Gastrocnemius medialis (tissue), 4 donors: ENCODE measurements at places on chromosomes 1 and 21.

GRCh38 chr1:172980456-172980855 is 70.3 kb downstream of the TNFSF18 start:
- no peak for DNase-seq

DNA sequence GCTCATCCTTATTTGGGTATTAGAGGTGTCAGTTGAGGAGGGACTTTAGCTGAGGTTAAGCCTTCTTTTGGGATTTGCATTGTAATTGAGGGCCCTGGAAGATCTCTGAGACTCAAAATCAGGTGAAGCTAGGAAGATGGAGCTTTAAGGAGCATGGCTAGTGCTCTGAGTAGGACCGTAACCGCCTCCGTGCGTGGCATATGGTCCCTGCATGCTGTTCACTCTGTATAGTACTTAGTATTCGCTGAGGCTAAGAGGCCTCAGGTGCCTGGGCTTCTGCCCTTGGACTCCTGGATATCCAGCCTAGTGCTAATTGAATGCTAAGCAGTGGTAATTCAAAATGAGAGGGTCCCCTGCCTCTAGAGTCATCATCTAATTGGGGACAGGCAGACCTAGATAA is 22.5 kb downstream of the NSUN4 start:
- no peak for DNase-seq

DNA sequence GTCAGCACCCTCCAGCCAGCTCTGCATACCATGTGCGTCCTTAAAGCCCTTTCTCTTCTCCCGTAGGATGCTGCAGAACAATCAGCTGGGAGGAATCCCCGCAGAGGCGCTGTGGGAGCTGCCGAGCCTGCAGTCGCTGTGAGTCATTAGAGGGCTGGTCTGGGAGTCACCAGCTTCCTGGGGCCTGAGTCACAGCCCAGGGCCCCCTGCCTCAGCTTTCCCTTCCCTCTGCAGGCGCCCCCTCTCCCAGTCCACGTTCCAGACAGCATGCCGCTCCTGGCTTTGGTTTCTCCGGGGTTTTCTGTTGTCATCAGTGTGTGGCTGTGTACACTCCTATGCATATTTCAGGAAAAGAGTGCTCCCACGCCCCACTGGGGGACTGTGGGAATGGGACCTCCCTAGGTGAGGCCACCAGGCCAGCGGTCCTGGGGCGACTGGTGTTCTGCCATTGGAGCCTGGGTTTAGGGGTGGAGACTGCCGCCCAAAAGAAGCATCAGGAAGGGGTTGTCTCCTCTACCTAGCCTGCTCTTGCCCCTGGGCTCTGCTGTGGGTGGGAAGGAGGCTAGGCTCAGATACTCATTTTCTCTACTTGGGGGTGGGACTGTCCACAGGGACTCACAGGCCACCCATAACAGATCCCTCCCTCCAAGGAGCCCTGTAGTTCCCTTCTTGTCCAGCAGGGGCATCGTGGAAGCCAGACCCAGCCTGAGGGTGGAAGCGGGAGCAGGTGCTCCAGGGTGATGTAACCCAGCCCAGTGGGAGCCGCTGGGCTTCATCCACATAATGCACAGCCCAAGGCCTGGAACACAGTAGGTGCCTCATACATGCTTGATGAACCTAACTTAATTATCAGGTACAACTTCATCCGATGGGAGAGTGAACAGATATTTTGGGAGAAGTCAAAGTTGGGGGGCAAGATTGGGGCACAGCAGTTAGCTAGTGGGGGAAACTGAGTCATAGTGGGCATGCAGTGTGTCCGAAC is 42.5 kb downstream of the LGR6 start:
- peak; percentile 44 for DNase-seq

- no peak for DNase-seq
Measured at GRCh38 chr21:33314111-33314510, 10.7 kb upstream of the IFNAR1 start.

DNA sequence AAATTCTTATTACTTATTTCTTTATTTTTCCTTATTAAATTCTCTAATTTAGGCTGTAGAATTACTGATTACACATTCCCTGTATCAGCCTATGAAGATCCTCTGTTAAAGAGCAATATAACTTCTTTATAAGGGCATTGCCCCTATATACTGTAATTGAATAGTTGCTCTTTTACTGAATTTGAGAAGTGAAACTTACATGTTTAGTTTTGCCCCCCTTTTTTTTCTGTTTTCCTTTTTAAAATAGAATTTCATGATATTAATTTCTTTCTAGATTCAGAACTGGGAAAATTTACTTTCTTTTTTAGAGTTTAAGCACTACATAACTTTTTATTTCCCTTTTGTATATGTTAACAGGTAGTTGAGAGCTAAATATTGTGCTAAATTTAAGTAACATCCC is 29.5 kb upstream of the PGM1 start:
- DNase-seq, result no peak

DNA sequence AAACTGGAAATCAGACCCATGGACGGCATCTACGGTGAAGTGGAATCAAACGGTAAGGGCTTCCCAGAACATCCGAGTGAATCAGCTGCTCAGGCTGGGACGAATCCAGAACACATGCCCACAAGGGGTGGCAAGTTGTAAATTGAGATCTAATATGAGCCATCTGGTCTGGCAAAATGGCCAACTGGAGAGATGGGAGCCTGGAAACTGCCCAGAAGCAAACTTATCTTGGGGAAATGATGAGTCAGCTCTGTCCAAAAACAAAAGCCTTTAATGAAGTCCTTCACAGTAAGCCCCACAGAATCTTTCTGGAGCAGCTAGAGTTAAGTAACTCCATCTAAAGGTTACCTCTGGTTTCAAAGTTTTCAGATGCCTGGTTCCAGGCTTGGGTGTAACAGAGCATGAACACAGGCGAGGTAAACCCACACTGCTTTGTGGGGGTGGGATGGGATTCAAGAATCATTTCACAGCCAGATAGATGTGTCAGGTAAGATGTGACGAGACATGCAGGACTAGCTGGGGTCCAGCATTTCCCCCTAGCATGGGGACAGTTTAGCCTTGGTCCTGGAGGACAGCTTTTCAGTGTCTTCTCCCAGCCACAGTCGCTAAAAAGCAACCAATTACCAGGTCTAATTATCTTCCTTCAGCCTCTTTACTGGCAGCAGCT is 10.5 kb upstream of the SRP9 start:
- DNase-seq, result peak; percentile 65

DNA sequence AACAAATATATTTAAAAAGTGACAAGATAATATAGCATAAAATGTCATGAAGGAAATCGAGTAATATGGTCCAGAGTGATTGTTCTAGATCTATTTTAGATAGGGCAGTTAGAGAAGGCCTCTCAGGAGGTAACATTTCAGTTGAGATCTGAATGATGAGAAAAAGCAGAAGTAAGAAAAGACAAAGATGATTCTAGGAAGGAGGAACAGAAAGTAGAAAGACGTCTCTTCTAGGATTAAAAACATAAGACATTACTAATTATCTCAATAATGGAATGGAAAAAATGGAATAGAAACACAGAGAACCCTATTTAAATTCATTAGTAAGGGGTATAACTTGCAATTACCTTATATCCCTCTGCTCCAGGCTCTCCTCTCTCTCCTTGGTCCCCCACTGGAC is 130.0 kb upstream of the ZNHIT6 start:
- no peak for DNase-seq

GRCh38 chr21:16055014-16055413 is 325.2 kb downstream of the USP25 start:
- no peak for DNase-seq

GRCh38 chr1:47841356-47841755 is 155.8 kb downstream of the TRABD2B start:
- DNase-seq, result no peak

- DNase-seq, result no peak
Measured at GRCh38 chr1:93095804-93096585, 16.9 kb downstream of the MTF2 start.

DNA sequence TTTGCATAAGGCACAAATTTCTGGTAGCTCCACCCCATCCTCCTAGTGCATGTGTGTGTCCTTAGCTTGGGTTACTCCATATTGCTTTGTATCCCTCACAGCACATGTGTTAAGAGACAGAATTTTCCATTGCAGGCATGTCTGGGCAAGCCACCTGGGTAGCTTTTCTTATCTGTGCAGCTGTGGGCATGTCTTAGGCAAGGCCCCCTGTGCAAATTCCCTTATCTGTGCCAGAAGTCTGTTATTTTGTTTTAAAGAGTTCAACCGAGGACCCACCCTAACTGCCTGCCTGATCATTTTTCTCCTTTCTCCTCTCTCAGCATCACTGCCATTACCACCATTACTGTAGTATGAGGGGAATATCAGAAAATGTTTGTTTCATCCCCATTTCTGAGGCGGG is 131.9 kb downstream of the CYYR1 start:
- no peak for DNase-seq

DNA sequence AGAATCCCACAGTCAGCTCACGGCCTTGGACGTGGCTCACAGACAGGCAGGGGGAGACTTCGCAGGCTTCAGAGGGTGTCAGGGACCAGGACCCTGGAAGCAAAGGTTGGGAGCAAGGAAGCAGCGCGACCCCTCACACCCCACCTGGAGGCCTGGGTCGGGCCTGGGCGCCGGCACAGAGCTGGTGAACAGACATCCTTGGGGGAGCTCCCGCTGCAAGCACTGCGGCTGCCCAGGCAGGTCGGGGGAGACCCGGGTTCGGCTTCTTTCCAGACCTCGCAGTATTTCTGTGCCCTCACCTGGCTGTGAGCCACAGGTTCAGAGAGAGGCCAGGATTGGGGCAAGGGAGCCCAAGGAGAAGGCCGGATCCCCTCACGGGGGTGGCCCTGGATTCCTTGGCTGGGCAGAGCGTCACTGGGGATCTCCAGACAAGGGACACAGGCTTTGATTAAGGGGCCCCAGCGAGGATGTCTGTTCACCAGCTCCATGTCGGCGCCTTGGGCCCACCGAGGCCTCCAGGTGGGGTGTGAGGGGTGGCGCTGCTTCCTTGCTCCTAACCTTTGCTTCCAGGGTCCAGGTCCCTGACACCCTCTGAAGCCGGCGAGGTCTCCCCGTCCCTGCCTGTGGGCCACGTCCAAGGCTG is 37.9 kb upstream of the TSPEAR start:
- DNase-seq, result no peak

GRCh38 chr21:44854664-44855446 is 18.6 kb downstream of the PTTG1IP start:
- DNase-seq, result peak; percentile 62

DNA sequence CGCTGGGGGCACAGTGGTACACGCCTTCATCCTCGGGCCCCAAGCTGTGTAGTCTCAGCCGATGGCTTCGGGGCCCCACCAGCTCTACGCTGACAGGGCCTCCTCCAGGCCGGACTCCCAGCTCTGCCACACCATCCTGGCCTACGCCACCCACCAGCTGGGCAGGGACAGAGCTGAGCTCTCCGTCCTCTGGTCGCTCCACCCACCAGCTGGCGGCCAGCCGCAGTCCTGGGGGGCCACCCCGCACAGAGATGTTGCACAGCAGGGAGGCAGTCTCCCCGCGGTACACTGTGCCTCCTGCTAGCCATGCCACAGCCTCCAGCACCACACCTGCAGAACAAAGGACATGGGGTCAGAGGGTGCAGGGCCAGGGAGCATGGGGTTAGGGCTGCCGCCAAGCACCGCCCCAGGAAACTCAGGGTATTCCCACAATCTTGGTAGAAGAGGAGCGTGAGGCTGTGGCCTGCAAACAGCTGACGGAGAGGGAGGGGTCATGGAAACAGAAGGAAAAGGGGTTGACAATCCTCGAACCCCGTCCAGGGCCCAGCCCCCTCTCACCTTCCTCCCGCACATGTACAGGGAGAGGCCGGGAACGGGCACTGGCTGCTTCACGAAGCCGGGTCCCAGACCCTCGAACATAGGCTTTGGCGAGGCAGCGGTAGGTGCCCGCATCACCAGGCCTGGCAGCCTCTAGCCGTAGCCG is 5.9 kb downstream of the IGSF8 start:
- DNase-seq, result no peak

DNA sequence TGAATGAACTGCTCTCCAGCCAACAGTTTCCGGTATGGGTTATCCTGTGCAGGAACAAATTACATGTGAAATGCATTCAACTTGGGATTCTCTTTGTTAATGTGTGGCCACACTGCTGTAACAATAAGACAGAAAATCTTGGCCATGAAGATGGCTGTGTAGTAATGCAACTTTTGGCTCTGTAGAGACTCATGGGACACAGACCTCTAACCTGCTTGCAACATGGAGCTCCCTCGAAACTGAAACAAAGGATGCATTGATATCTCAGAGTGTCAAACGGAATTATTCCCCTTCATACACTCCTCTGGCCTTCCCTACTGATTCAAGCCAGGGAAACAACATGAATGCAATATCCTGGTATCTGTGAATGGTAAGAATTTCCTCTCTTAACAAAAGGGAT is 559.3 kb upstream of the ZRANB2 start:
- no peak for DNase-seq

GRCh38 chr1:173302890-173303829 is 96.0 kb upstream of the TNFSF4 start:
- DNase-seq, result no peak

DNA sequence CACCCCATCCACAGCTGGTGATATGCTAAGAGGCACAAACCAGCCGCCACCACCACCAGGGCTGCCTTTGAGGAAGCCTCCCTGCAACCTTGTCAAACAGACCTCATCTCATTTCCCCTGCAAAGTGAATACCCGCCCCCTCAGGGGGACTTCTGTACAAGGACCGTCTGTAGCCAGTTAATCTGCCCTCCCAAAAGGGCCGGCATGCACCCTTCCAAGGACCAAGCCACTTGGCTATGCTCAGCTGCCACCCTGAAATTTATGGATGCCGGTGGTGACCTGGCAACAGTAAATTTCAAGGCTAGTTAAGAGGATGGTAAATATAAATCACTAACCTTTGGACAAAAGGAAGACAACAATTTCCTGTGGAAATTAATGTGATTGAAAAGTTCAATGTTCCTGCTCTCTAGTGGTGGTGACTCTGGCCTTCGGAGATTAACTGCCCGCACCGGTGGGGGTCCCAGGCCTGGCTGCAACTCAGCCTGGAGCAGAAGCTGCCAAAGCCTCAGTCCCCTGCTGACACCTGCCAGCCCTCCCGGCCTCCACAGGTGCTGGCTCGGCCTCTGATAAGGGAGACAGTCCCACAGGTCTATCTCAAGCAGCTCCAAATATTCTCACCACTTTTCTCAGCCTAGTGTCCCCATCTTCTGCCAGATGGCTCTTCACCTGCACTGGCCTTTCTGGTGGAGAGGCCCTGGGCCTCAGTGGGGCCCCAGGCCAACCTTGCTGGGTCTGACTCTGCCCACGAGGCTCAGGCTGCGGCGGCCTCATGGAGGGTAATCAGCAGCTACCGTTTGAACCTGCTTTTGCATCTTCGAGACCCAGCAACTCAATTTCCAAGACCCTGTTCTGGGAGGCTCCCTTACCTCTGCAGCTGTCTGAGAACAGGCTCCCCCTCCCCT is 12.2 kb downstream of the TMEM53 start:
- no peak for DNase-seq

- DNase-seq, result no peak
Measured at GRCh38 chr1:9121496-9122409, 7.1 kb downstream of the GPR157 start.

DNA sequence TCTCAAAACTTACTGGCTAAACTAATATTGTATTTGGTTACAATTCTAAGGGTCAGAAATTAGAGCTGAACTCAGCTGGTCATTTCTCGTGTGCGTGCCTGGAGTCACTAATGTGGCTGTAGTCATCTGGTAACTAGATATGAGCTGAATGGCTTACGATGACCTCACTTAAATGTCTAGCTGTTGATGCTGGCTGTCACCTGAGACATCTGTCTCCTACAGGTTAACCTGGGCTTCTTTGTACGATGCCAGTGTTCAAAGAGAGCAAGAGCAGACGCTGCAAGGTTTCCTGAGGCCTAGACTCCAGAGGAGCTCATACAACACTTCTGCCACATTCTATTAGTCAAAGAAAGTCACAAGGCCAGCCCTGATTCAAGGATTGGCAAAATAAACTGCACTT is 17.1 kb upstream of the ALG6 start:
- DNase-seq, result no peak

GRCh38 chr1:112554411-112554810 is 45.6 kb downstream of the WNT2B start:
- no peak for DNase-seq
